Activated CD8-positive, alpha-beta memory T cell treated with anti-CD3 and anti-CD28 coated beads, Interleukin-2, amount 10 ng/mL, durations not matched to agents 7 days and 5 days (primary cell): ENCODE measurements at places on chromosomes 4 and X. TPM values are rescaled to one million over a fixed set of nuclear protein-coding genes. Genes with fewer than 3 reads are reported as not detected.
A peak's percentile ranks its signal among the peaks of the same experiment; 100 is the strongest.

MAGEA2 gene
- total RNA-seq = not detected

DNA sequence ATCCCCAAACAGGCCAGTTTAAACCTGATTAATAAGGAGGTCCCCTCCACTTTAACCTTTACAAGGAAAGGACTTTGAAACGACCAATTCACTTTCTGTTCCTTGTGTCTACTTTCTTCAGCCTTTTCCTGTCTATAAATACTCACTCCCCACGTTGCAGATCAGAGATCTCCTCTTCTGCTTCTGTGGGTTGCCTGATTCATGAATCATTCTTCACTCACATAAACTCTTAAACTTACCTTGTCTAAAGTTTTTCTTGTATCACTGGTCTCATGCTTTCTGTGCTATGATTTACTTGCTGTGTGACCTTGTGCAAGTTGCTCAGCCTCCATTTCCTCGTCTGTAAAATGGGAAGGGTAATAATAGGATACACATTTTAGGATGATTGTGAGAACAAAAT, 236.1 kb downstream of the QDPR start:
- no peak overlapping the region for H3K4me3 ChIP-seq
- H3K36me3 ChIP-seq = no peaks in the 10 kb centered on the region
- H3K27ac ChIP-seq = no peak overlapping the region
- DNase-seq = no peak
- no peaks in the 10 kb centered on the region for H3K4me1 ChIP-seq

ZCCHC4 gene
- total RNA-seq = 11.1 TPM

DNA sequence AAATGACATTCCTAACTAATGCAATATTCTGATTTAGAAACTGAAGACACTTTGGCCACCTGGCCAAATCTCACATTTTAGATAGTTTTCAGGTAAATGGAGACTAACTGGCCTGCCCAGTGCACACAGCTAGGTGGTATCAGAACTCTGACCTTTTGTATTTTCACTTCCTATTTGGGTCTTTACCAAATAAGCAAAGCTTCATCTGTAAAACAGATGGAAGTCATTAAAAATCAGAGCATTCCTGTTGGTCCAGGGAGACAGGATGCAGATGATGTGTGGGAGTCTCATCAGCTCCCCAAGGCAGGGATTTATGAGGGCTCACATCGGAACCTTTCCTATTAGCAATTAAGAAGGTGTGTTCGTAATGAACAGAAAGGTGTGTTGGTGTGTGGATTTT, 57.7 kb downstream of the ARHGAP10 start:
- no peak overlapping the region for H3K4me3 ChIP-seq
- H3K27ac ChIP-seq = no peak overlapping the region
- peaks cover 52% of the 10 kb centered on the region for H3K4me1 ChIP-seq
- no peaks in the 10 kb centered on the region for H3K27me3 ChIP-seq
- no peak for DNase-seq

DNA sequence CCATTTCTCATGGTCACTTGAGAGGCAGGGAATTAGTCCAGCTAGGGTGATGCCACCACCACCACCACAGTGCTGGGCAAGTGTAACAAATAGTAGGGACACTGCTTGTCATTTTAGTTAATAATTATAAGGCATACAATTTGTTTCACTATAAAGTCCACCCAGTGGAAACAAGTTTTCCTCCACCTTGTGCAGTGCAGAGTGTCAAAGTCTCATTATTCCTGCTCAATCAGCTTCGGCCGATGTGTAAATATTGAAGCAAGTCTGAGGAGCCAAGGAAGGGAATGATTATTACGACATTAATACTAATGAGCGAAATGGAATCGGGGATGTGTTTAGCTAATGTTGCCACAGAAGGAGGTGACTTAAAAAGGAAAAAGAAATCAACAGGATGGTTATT, 340.4 kb downstream of the NKX6-1 start:
- H3K4me3 ChIP-seq = no peak overlapping the region
- no peaks in the 10 kb centered on the region for H3K4me1 ChIP-seq
- no peaks in the 10 kb centered on the region for H3K36me3 ChIP-seq
- H3K27ac ChIP-seq = no peak overlapping the region
- DNase-seq = no peak

AREG gene
- 0.53 TPM for total RNA-seq

DNA sequence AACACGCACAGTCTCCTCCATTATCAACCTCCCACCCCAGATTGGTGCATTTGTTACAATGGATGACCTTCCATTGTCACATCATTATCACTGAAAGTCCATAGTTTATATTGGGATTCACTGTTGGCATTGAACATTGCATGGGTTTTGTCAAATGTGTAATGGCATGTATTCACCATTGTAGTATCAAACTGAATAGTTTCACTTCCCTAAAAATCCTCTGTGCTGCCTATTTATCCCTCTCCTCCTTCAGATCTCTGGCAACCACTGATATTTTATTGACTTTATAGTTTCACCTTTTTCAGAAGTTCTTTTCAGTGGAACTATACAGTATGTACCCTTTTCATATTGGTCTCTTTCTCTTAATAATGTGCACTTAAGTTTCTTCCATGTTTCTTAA, 1565.4 kb downstream of the PCDH18 start:
- H3K4me3 ChIP-seq = no peak overlapping the region
- H3K27ac ChIP-seq = no peak overlapping the region
- no peaks in the 10 kb centered on the region for H3K27me3 ChIP-seq
- H3K36me3 ChIP-seq = no peaks in the 10 kb centered on the region

DUX4 gene
- not detected for total RNA-seq

GRCh38 chr4:88803600-88804096, 106.0 kb upstream of the NAP1L5 start:
- no peak overlapping the region for H3K27ac ChIP-seq
- peaks cover 15% of the 10 kb centered on the region for H3K4me1 ChIP-seq
- H3K4me3 ChIP-seq = no peak overlapping the region

GRCh38 chr4:15003401-15003890, 1.2 kb downstream of the CPEB2 start:
- H3K4me3 ChIP-seq = peak overlapping the region; percentile 88
- no peaks in the 10 kb centered on the region for H3K27me3 ChIP-seq
- peaks cover 11% of the 10 kb centered on the region for H3K36me3 ChIP-seq

DNA sequence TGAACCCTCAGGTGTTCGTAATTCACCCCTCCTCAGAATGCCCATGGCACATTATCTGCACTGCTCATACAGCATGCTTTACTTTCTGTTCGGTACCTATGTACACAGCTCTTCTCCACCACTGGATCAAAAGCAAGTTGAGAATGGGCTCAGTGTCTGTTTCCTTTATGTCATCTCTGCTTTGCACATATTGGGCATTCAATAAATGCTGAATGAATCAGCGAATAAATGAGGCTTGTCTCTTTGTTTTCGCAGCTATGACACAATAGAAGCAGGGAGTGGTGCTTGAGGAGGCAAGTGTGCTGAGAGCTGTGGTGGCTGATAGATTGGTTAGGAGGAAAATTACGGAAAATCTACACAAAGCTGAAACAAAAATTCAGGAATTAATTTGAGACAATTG, 109.1 kb upstream of the VMA21 start:
- no peak overlapping the region for H3K27ac ChIP-seq
- no peak overlapping the region for H3K4me3 ChIP-seq
- no peak for DNase-seq
- H3K4me1 ChIP-seq = no peaks in the 10 kb centered on the region
- no peaks in the 10 kb centered on the region for H3K36me3 ChIP-seq

DNA sequence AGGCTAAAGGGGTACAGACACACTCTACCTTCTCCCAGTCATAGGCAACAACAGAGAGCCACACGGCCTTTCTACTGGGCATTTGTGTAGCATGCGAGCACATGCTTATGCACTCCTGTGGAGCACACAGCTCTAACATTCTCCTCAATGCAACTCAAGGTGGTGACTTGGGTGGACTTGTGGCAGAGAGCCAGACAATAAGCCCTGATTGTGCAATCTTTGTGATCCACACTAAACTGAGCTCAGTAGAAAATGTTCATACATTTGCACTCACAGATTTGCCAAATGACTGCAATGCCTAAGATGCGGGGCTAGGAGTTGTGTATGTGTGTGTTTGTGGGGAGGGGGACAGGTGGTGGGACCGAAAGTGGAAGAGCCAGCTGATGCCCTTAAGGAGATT, 31.4 kb upstream of the SETD7 start:
- peaks cover 12% of the 10 kb centered on the region for H3K27me3 ChIP-seq
- DNase-seq = no peak
- H3K4me1 ChIP-seq = no peaks in the 10 kb centered on the region
- H3K27ac ChIP-seq = no peak overlapping the region

GRCh38 chr4:6576512-6576911, 1.5 kb downstream of the MAN2B2 start:
- no peak for DNase-seq
- peaks cover 42% of the 10 kb centered on the region for H3K36me3 ChIP-seq
- no peak overlapping the region for H3K4me3 ChIP-seq
- peaks cover 7% of the 10 kb centered on the region for H3K27me3 ChIP-seq

DNA sequence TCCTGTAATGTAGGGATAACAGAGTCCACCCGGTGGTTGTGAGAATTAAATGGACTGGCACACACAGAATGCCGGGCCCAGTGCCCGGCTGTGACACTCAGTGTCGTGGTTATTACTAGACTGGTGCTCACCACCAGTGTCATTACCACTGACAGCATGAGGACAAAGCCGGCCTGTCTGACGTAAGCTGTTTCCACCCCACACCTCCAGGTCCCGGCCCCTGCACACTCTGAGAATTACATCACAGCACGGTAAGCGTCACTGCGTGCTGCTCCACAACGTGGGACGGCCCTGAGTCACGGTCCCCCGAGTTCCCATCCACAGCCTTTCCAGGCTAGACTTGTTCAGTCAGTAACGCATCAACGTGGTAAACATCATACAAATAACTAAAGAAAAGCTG, 22.9 kb downstream of the FAT1 start:
- no peaks in the 10 kb centered on the region for H3K36me3 ChIP-seq
- DNase-seq = no peak
- no peak overlapping the region for H3K4me3 ChIP-seq
- H3K27ac ChIP-seq = no peak overlapping the region
- H3K27me3 ChIP-seq = no peaks in the 10 kb centered on the region

DNA sequence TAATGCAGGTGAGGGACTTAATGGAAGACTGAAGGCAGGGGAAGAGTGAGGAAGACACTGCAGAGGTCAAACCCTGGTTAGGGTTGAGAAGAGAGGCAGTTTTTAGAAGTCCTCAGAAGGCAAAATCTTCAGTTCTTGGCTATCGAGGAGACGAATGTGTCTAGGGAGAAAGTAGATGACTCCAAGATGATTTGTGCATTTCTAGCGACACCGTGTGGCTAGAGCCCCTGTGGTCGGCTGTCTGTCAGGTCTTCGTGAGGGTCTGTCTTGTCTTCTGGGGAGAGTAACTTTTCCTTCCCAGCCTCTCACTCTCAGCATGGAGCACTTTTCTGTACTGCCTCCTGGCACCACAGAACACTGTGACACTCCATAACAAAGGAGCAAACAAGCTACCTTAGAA, 458.1 kb downstream of the STIM2 start:
- H3K27ac ChIP-seq = no peak overlapping the region
- H3K4me3 ChIP-seq = no peak overlapping the region
- DNase-seq = no peak
- no peaks in the 10 kb centered on the region for H3K27me3 ChIP-seq

GRCh38 chr4:93384241-93384640, 444.3 kb upstream of the ATOH1 start:
- no peaks in the 10 kb centered on the region for H3K27me3 ChIP-seq
- DNase-seq = no peak
- H3K4me3 ChIP-seq = no peak overlapping the region
- no peaks in the 10 kb centered on the region for H3K4me1 ChIP-seq
- H3K36me3 ChIP-seq = no peaks in the 10 kb centered on the region

DNA sequence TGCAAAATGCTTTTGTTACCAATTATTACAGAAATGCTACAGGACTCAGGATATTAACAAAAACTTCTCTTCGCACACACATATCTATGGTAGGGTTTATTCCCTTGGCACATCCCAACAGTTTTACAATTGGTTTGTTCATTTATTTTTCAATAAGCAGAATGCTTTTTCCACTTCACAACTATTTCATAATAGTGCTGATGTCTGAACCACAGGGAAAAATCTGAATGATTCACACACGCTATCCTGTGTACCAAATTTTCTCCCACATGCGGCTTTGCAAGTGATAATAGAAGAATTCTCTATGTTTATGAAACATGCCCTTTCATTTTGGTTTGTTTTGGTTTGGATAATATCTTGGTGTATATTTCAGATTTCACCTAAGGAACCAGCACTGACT, 725.7 kb upstream of the TENM3 start:
- no peak overlapping the region for H3K4me3 ChIP-seq
- H3K4me1 ChIP-seq = no peaks in the 10 kb centered on the region
- H3K27ac ChIP-seq = no peak overlapping the region
- H3K27me3 ChIP-seq = no peaks in the 10 kb centered on the region

SOWAHB gene
- not detected for total RNA-seq

DNA sequence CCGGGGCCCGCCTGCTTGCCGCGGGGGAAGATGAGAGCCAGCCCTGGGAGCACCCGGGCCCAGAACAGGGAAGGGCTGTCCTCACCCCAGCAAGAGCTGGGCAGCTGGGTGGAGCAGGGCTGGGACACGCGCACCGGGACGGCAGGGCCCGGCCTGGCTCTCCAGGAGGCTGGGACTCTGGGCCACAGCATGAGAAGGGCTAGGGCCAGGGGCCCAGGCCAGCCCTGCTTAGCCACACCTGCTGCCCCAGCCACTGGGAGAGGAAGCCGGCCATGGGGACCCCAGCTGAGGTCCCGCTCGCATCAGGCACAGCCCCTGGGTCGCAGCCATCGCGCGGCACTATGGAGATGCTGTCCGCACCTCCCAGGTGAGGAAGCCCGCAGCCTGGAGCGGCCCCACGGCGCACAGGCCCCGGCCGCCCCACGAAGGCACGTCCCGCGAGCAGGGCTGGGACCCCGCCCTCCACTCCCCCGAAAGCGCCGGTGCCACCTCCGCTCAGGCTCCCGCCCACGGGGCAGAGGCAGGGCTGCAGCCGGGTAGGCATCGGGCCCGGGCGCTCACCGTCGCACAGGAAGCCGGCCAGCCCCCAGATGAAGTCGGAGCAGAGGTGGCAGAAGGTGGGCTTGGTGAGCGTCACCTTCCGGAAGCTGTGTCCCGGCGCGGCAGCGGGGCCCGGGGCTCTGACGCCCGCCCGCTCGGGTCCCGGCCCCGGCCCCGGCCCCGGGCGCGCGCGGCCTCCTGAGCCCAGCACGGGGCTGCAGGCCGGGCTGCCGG, 531 bp downstream of the DGKQ start:
- H3K27me3 ChIP-seq = no peaks in the 10 kb centered on the region
- H3K4me1 ChIP-seq = peaks cover 20% of the 10 kb centered on the region
- peak overlapping the region; percentile 49 for H3K4me3 ChIP-seq
- DNase-seq = peak; percentile 67
- no peaks in the 10 kb centered on the region for H3K36me3 ChIP-seq

TBCK gene
- total RNA-seq = 36.9 TPM

DNA sequence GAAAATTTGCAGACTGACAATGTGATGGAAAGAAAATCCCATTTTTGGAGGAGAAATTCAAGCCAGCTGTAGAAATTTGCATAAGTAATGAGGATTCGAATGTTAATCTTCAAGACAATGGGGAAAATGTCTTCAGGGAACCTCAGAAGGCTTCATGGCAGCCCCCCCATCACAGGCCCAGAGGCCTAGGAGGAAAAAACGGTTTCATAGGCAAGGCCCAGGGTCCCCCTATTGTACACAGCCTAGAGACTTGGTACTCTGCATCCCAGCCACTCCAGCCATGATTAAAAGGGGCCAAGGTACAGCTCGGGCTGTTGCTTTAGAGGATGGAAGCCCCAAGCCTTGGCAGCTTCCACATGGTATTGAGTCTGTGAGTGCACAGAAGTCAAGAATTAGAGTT, 303.6 kb upstream of the PCDH7 start:
- no peaks in the 10 kb centered on the region for H3K36me3 ChIP-seq
- H3K27ac ChIP-seq = no peak overlapping the region
- no peaks in the 10 kb centered on the region for H3K27me3 ChIP-seq
- H3K4me3 ChIP-seq = no peak overlapping the region
- H3K4me1 ChIP-seq = no peaks in the 10 kb centered on the region
- no peak for DNase-seq
